ENCODE measurements at places on chromosomes 7 and 10. TPM values are rescaled to one million over a fixed set of nuclear protein-coding genes. Genes with fewer than 3 reads are reported as not detected.

- DNase-seq = no peak
Observed at GRCh38 chr7:111312966-111313365, 222.0 kb downstream of the LRRN3 start.

- peak; percentile 91 for DNase-seq
Observed at GRCh38 chr10:46284286-46285229, 2.2 kb upstream of the ANTXRL start.

DNA sequence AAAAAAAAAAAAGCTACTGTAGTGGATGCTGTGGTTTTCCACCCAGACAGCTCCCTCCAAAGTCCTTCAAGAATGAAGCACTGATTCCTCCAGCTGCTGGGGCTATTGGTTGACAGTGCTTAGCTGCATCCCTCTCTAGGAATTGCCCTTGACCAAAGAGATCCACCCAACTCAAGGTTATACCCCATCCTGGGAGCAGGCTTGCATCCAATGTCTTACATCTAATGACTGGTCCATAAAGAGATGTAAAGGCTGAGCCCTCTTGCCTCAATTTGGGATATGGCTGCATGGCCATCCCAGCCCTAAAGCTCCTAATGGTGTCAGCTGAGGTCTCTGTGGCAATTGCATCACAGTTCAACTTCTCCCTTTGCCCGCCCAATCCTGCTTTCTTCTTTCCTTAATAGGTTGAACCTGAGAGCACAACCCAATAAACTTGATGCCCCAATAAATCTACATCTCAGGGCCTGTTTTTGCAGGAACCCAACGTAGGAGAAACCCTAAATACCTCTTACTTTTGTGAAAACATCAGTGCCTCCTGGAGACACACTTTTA, 4.4 kb downstream of the GPR37 start:
- DNase-seq = no peak

DNA sequence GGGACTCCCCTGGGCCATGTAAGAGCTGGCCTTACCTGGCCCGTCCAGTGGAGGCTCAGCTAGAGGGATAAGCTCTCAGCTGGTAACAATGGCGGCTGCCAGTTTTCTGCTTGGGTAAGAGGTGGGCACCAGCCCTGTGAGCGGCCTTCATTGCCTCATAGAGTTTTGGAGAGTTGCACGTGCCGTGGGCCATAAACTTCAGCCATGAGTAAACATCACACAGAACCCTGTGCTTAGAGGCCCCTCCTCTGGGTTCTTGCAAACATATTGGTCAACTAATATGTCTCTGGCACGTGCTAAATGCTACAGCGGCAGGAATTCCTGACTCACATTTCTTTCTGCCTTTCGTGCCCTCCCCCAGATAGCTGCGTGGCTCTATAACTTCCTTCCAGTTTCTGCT, 103.9 kb upstream of the LEP start:
- DNase-seq = no peak

- no peak for DNase-seq
Observed at GRCh38 chr10:116088985-116089384, 184.0 kb downstream of the GFRA1 start.

DNA sequence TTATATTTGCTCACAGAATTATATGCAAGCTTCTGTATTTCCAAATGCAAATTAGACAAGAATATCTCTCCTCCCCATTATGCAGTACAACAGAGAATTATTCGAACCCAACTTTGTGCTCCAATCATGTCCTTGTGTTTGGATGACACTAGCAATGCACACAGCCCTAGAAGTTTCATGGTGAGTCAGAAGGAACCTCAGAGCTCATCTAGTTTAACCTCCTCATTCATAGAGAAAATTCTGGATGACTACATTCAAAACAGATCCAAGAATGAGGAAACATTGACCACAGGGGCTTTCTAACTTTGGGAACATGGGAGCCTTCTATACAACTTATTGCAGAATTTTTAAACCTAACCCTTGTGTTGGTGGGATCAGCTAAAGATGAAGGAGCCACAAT, 12.8 kb upstream of the ARID5B start:
- no peak for DNase-seq

GRCh38 chr7:78130446-78131215, 332.1 kb downstream of the PHTF2 start:
- DNase-seq = no peak

- DNase-seq = no peak
Observed at GRCh38 chr10:131431978-131432690, 120.6 kb upstream of the TCERG1L start.

DNA sequence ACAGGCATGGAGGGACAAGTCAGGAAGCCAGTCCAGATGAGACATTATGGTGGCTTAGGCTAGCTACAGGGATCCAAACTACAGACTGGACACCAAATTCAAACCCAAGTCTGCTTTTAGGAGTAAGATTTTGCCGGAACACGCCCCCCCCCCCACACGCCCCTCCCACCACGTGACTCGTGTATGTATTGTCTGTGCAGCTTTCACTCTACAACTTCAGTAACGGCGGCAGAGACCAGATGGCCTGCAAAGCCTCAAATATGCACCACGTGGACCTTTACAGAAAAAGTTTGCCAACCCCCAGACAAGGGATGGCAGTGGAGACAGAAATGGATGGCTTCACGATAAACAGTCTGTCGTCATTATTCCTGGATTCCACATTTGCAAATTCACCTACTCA, 14.5 kb downstream of the HIPK2 start:
- DNase-seq = no peak

- DNase-seq = no peak
Observed at GRCh38 chr10:109215291-109216075, 707.8 kb downstream of the XPNPEP1 start.

DNA sequence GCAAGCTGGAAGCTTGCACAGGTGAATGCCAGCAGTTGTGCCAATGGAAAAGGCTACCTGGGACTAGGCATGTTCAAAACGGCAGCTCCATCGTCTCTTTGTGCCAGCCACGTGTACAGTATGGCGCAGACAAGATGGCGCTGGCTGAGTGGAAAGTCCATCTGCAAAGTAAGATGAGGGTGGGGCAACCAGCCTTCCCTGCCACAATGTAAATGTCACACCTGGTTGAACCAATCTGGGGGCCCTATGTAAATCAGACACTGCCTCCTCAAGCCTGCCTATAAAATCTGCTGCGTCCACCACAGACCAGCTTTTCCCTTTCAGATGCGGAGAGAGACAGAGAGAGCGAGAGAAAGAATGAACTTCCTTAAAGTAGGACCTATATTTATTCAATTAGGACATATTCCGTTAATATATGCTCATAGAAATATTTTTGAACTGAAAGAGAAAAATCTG, 18.5 kb upstream of the C7orf33 start:
- no peak for DNase-seq

DNA sequence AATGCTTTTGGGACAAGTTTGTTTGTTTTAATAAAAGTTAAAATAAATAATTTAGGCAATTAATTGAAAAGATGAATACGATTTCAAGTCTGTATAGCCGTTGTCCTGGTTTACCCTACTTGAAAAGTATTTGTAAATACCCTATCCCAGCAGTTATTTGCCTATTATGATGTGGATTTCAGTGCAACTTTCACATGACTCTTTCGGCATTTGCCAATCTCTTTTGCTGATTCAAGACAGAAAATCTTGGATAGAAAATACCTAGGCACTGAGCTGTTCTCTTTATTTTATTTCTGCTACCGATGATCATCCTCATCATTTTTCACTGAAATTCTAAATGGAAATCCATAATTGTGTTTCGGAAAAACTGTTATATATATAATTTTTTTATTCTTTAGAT, 125.9 kb upstream of the FZD8 start:
- DNase-seq = no peak

DNA sequence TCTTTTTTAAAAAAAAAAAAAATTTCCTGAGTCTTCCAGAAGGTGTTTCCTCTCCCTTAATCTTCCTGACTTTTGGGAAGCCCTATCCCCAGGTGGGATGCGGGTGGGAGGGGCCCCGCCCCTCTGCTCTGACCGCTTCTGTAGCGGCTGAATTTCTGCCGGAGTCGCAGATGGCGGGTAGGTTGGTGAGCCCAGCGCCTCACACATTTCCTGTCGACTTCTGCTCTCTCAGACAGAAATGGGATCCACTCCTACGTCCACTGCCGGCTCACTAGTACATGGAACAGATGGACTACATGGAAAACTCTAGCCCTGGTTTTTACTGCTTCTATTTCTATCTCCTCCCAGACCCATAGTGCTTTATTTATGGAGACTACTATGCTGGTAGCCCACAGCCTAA, 90.9 kb downstream of the NEUROD6 start:
- no peak for DNase-seq

- DNase-seq = no peak
Observed at GRCh38 chr7:150665089-150665748, 20.3 kb upstream of the GIMAP2 start.

DNA sequence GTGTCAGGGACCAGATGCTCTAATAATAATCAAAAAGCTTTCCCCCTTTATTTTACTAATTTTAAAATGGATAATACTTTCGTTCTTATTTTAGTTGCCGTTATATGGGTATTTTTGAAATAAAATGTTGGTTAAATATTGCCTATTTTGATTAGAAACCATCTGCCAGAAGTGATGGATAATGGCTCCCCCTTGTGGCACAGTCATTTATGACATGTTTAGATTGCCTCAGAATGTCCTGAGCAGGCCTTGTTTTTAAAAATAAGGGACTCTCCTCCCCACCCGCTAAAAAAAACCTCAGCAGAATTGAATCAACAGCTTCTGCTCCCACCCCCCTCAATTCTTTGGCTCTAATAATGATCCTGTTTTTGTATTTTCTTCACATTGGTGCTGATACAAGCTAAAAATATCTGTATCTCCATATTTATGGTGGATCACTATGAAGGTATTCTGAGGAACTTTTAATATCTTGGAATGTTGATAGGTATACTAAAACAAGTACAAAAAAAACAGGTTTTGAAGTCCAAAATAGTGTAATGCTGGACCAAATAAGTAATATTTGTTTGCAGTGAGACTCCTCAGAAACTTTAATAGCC, 38.8 kb downstream of the TMEM60 start:
- peak; percentile 74 for DNase-seq

DNA sequence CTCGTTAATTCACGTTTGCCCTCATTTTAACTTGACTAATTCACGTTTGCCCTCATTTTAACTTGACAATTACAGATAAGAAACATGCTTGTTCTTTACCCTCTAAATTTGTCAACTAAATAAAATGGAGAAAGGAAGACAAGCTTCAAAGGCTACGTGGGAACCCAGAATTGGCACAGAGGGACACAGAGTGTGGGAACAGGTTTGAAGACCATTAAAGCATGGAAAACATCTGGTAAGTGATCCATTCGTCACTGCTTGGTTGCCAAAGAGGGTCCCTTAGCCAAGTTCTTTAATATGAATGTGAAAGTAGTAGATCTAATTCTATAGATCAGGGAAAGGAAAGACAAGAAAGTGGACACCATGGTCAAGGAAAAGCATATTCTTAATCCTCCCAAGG, 57.2 kb downstream of the ITIH5 start:
- DNase-seq = no peak

GRCh38 chr7:12705878-12706277, 18.4 kb downstream of the ARL4A start:
- DNase-seq = no peak

GRCh38 chr10:28722065-28722803, 44.9 kb downstream of the BAMBI start:
- DNase-seq = peak; percentile 21

GRCh38 chr7:151735186-151735850, 141.6 kb downstream of the PRKAG2 start:
- no peak for DNase-seq

DNA sequence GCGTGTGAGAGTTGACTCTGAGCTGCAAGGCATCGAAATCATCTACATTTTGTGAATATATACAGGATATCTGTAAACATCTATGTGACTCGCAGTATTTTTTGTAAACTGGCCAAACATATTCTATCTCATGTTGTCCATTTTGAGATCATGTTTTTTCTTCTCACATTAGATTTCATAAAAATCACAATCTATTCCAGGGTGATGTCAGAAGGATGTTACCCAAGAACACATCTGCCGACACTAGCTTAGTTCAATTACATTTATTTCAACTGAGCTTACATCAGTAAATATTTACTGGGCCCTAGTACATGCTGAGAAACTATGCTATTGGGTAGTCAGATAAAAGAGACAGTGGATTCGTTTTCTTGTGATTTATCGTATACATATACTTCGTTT, 2.5 kb upstream of the BUB3 start:
- DNase-seq = no peak

DNA sequence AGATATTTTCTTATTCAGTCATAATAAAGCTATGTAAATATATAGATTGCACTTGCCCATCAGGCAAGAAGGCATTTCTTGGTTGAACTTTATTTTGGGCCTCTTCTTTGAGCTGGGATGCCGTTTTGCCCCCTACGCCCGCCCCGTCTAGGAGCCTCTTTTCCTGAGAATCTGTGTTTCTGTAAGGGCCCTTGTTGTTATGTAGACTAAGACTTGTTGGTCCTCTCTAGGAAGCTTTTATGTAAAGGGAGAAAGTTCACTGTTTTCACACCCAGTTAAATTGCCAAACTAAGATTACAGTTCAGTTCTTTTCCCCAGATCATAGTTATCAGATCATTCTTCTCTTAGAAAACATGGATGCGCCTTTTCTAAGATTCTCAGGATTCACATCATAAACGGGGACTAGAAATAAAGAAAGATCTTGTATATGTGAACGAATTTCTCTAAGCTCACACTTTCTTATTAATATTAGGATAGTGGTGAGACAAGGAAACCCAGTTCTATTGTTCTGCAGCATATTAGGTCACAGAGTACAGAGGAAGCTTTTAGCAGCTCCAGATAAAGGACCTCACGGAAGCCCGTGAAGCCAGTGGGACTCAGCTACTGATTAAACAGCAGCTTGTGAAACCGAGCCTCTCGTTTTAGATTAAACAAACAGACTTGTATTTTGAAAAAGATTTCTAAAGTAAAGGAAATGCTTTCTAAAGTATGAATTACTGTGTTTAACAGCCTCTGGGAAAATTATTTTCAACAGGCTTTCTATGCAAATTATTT, 3.8 kb downstream of the LMTK2 start:
- DNase-seq = peak; percentile 86

DNA sequence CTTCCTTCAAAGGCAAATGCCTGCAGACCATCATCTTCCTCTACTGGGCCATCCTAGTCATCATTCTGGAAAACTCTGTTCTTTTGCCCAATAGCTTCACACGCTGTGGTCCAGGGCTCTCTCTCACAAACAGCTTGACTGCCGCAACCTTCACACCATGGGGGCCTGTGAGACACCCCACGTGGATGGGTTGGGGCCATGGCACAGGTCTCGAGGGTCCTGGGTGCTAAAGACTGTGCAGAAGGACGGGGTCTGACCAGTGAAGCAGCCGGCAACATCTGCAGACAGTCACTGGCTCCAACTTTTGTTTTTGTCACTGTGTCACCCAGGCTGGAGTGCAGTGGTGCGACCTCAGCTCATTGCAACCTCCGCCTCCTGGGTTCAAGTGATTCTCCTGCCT, 28.1 kb downstream of the BRI3 start:
- DNase-seq = no peak

- DNase-seq = peak; percentile 37
Observed at GRCh38 chr7:51140199-51141164, 176.1 kb downstream of the COBL start.

YWHAG gene
- total RNA-seq = 60.0 TPM

XPNPEP1 gene
- 77.6 TPM for total RNA-seq

STAMBPL1 gene
- 10.1 TPM for total RNA-seq

CPEB3 gene
- 9.3 TPM for total RNA-seq

RPP30 gene
- total RNA-seq = 13.5 TPM

ARPC1B gene
- 131 TPM for total RNA-seq

TYW1B gene
- 7.9 TPM for total RNA-seq

MYPN gene
- not detected for total RNA-seq

AASS gene
- total RNA-seq = 37.9 TPM

SPDYE1 gene
- total RNA-seq = not detected

PPP1R9A gene
- total RNA-seq = 16.1 TPM
